ENCODE measurements at places on chromosomes 6 and 20. TPM values are rescaled to one million over a fixed set of nuclear protein-coding genes. Genes with fewer than 3 reads are reported as not detected.

- no peaks in the 10 kb centered on the region for H3K36me3 ChIP-seq
- H3K4me3 ChIP-seq, result no peak overlapping the region
- no peaks in the 10 kb centered on the region for H3K4me1 ChIP-seq
- DNase-seq, result no peak
These were observed 14.0 kb downstream of the CDH26 start for GRCh38 chr20:59972037-59972801.

GRCh38 chr6:144423167-144423566 is 138.0 kb downstream of the UTRN start:
- DNase-seq, result no peak
- H3K27me3 ChIP-seq, result no peaks in the 10 kb centered on the region
- no peak overlapping the region for H3K27ac ChIP-seq
- H3K4me3 ChIP-seq, result no peak overlapping the region
- peaks cover 7% of the 10 kb centered on the region for H3K4me1 ChIP-seq

The GPR31 gene
- total RNA-seq, result not detected

The RNF217 gene
- total RNA-seq, result 5.9 TPM

GRCh38 chr6:159913375-159913774 is 22.6 kb downstream of the MAS1 start:
- H3K27ac ChIP-seq, result no peak overlapping the region
- peaks cover 5% of the 10 kb centered on the region for H3K36me3 ChIP-seq
- H3K4me3 ChIP-seq, result no peak overlapping the region
- peaks cover 3% of the 10 kb centered on the region for H3K27me3 ChIP-seq
- no peak for DNase-seq

DNA sequence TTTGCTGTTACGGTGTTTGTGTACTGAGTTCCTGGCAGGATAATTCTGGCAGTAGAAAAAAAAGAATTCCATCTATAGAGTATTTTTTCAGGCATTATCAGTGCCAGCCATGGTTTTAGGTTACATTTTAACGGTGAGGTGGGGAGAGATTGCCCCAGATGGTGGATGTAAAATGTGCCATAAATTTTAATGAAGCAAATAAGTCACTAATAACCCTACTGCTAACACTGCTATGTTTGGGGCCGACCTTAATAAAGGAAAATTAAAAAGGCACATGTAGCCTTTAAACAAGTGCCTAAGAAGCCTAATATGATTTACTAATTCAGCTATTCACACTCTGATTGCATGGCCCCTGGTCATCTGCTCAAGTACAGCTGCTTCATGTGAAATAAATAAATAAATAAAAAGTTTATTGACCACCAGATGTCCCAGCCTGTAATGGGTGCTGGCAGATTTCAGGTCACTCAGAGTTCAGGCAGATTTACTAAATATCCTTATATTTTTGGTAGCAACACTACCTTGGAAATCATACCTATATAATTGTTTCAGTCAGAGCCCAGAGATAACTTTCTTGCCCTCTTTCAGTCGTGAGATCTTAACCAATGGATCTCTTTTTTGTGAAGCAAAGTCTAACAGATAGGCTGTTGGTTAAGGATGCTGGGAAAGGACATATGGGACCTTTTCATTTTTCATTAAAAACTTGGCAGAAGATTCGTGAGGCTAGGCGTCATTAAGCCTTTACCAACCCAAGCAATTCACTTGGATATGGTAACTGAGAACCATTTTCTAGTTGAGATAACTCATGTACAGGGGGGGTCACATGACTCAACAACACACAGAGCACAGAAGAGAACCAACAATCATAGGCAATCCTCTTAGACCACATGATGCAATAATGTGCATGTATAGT is 495.0 kb upstream of the NRSN1 start:
- H3K4me3 ChIP-seq, result peak overlapping the region; percentile 26
- H3K27ac ChIP-seq, result peak overlapping the region; percentile 64
- peaks cover 32% of the 10 kb centered on the region for H3K4me1 ChIP-seq
- no peaks in the 10 kb centered on the region for H3K27me3 ChIP-seq
- no peaks in the 10 kb centered on the region for H3K36me3 ChIP-seq
- DNase-seq, result no peak

GRCh38 chr20:37430778-37431460 is 85.0 kb downstream of the SRC start:
- H3K36me3 ChIP-seq, result no peaks in the 10 kb centered on the region
- H3K27ac ChIP-seq, result no peak overlapping the region
- no peaks in the 10 kb centered on the region for H3K4me1 ChIP-seq

The ZBTB9 gene
- total RNA-seq, result 9.6 TPM

The CCDC167 gene
- 58.4 TPM for total RNA-seq

DNA sequence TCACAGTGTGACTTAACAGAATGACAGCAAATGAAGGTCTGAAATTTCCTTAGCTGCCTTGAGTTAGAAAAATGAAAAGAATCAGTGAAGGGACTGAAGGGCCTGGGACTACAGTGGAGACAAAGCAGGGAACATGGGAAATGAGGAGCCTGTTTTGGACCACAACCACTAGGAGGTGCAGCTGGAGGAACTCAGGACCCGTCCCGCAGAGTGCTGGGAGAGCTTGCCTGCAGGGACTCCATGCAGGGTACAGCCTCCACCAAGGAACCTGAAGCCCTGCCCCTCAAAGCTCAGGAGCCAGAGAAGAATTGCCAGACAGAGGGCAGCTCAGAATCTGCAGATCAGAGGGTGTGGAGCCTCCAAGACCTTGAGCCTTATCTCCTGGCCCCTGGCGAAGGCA is 50.7 kb downstream of the LRFN2 start:
- no peak for DNase-seq
- peaks cover 8% of the 10 kb centered on the region for H3K27me3 ChIP-seq
- H3K4me1 ChIP-seq, result no peaks in the 10 kb centered on the region

DNA sequence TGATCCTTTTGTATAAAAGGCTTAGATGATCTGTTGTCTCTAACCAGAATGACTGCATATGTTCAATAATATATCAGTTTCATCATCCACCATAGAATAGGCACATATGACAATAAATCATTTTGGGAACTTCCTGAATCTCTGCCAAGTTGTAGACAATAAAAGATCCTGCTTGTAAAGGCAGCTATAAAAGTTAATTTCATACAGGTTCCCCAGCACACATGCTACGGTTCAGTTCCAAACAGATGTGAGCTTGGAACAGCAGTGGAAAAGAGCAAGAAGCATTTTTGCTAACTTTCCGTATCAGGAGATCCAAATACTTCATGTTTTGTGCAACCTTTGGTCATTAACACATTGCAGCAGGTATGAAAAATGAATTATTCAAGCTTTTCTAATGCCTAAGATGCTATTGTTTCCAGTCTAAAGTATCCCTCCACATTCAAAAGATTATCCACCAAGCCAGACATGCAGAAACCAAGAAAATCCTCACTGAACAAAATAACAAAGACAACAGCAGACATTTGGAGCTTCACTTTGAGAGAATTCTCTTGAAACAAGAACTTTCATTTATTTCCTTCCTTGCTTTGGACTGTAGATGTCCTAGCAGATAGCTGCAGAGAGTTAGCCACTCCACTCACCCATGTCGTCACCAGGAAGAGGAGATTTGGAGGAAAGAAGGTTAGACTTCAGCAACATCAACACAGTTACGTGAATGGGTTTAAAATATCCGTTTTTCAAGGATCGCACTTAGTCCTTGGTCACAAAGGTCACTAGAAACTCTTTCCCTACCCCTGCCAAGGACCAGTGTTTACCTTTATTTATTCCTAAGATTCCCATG is 453.5 kb upstream of the JARID2 start:
- no peak for DNase-seq
- H3K4me1 ChIP-seq, result peaks cover 13% of the 10 kb centered on the region
- no peak overlapping the region for H3K27ac ChIP-seq

DNA sequence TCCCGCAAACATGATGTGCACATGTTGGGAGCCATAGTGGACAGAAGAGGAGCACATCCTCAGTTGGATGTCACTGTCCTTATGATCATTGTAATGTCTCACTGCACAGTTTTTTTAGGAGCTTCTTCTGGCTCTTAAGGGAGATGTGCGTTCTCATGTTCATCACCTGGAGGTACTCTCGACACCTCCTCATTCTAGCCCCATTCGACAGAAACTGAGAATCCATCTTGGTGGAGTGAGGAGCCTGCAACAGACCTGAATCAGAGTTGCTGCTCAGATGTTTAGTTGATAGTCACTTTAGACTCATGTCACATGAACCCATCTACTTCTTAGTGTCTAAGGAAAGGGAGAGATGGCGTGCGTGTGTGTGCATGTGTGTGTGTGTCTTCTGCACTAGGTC is 2.3 kb upstream of the BMP6 start:
- no peak overlapping the region for H3K27ac ChIP-seq
- no peaks in the 10 kb centered on the region for H3K36me3 ChIP-seq
- H3K27me3 ChIP-seq, result peaks cover 11% of the 10 kb centered on the region
- no peak for DNase-seq

DNA sequence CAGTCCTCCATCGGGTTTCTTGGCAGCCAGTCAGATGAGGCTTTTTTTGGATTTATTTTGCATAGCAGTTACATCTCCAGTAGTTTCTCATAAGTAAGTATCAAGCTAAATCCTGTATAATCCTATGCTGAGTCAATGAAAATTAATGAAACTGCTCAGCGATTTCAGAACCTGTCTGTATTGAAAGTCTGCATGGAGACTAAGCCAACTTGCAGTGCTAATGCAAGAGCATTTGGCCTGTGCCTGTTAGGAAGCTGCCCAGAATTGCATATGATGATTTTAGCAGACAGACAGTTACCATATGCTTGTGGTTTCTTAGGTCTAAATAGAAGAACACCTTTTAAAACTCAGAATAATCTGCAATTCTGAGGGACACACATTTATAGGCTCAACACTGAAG is 25.2 kb upstream of the LRRN4 start:
- no peak overlapping the region for H3K27ac ChIP-seq
- peaks cover 2% of the 10 kb centered on the region for H3K4me1 ChIP-seq
- peaks cover 2% of the 10 kb centered on the region for H3K27me3 ChIP-seq
- no peaks in the 10 kb centered on the region for H3K36me3 ChIP-seq
- no peak for DNase-seq

GRCh38 chr6:128526152-128526914 is 5.9 kb upstream of the PTPRK start:
- H3K4me1 ChIP-seq, result peaks cover 8% of the 10 kb centered on the region
- H3K4me3 ChIP-seq, result no peak overlapping the region

- no peak for DNase-seq
- H3K4me1 ChIP-seq, result peaks cover 2% of the 10 kb centered on the region
- H3K4me3 ChIP-seq, result peak overlapping the region; percentile 59
- peaks cover 7% of the 10 kb centered on the region for H3K27me3 ChIP-seq
- H3K27ac ChIP-seq, result peak overlapping the region; percentile 29
These were observed 2.8 kb upstream of the NEU1 start for GRCh38 chr6:31865205-31866118.

- no peak for DNase-seq
- H3K36me3 ChIP-seq, result no peaks in the 10 kb centered on the region
- peak overlapping the region; percentile 23 for H3K27ac ChIP-seq
- H3K27me3 ChIP-seq, result no peaks in the 10 kb centered on the region
These were observed 28.6 kb downstream of the PPARD start for GRCh38 chr6:35370785-35371493.

The PRND gene
- total RNA-seq, result not detected

DNA sequence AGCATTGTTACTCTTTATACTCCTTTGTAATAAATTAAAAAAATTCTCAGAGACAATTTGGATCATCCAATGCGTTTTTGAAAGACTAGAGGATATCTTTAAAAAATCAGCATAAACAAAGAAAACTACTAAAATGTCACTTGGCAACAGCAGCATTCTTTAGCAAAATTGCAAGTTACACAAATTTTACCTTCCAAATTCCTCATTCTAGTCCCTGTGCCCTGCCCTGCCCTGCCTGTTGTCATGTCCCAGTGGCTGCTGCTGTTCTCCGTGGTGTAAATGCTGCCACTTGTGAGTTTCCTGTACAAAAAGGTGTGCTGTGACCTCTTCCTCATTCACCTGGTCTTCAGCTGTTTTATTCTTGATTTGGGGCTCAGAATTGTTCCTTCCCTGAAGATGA is 83.2 kb downstream of the CDC5L start:
- no peak for DNase-seq
- no peak overlapping the region for H3K27ac ChIP-seq
- peaks cover 6% of the 10 kb centered on the region for H3K4me1 ChIP-seq
- H3K27me3 ChIP-seq, result peaks cover 1% of the 10 kb centered on the region
- H3K36me3 ChIP-seq, result no peaks in the 10 kb centered on the region

DNA sequence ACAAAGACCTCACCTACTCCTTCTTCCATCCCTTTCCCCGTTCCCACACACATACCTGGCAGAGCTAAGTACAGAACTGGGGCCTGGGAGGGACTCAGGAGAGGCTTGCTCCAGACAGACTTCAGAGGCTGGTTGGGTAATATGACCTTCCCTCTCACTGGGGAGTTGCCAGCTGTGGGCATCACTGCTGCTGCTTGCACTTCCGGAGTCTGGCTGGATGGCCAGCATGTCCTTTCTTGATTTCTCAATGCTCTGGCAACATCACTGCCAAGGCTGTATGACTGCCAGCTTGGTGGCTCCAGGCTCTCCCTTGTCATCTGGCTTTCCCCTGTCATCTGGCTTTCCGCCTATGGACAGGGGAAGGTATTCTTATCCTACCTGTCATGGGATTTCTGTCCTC is 47.8 kb downstream of the CDH22 start:
- no peaks in the 10 kb centered on the region for H3K36me3 ChIP-seq
- peaks cover 13% of the 10 kb centered on the region for H3K27me3 ChIP-seq
- no peak overlapping the region for H3K4me3 ChIP-seq
- peaks cover 7% of the 10 kb centered on the region for H3K4me1 ChIP-seq

- H3K4me1 ChIP-seq, result no peaks in the 10 kb centered on the region
- DNase-seq, result no peak
- H3K36me3 ChIP-seq, result peaks cover 4% of the 10 kb centered on the region
- peaks cover 2% of the 10 kb centered on the region for H3K27me3 ChIP-seq
- no peak overlapping the region for H3K27ac ChIP-seq
These were observed 191.6 kb upstream of the MOCS1 start for GRCh38 chr6:40125680-40126394.

- no peaks in the 10 kb centered on the region for H3K36me3 ChIP-seq
- H3K4me3 ChIP-seq, result no peak overlapping the region
- H3K4me1 ChIP-seq, result peaks cover 18% of the 10 kb centered on the region
- peak overlapping the region; percentile 82 for H3K27ac ChIP-seq
These were observed 152.1 kb upstream of the RNF24 start for GRCh38 chr20:4167261-4168021.

- no peaks in the 10 kb centered on the region for H3K36me3 ChIP-seq
- DNase-seq, result no peak
- H3K4me3 ChIP-seq, result no peak overlapping the region
- no peaks in the 10 kb centered on the region for H3K4me1 ChIP-seq
- no peaks in the 10 kb centered on the region for H3K27me3 ChIP-seq
These were observed 30.8 kb downstream of the KDM1B start for GRCh38 chr6:18186033-18186432.

The RPRD1B gene
- 29.2 TPM for total RNA-seq

- no peak overlapping the region for H3K4me3 ChIP-seq
- no peak overlapping the region for H3K27ac ChIP-seq
- peaks cover 20% of the 10 kb centered on the region for H3K4me1 ChIP-seq
These were observed 222.1 kb downstream of the LAMA2 start for GRCh38 chr6:129105035-129105434.

The ABCF1 gene
- 62.7 TPM for total RNA-seq

GRCh38 chr6:143205991-143206390 is 145.3 kb downstream of the AIG1 start:
- peaks cover 8% of the 10 kb centered on the region for H3K36me3 ChIP-seq
- H3K4me3 ChIP-seq, result no peak overlapping the region
- no peak overlapping the region for H3K27ac ChIP-seq
- DNase-seq, result no peak
- H3K27me3 ChIP-seq, result no peaks in the 10 kb centered on the region

GRCh38 chr20:54713727-54714126 is 238.3 kb downstream of the DOK5 start:
- H3K27ac ChIP-seq, result no peak overlapping the region
- no peak overlapping the region for H3K4me3 ChIP-seq
- H3K4me1 ChIP-seq, result peaks cover 7% of the 10 kb centered on the region
- H3K27me3 ChIP-seq, result no peaks in the 10 kb centered on the region
- DNase-seq, result no peak

GRCh38 chr20:36927704-36928103 is 23.8 kb downstream of the SAMHD1 start:
- no peak for DNase-seq
- H3K4me1 ChIP-seq, result no peaks in the 10 kb centered on the region
- H3K27me3 ChIP-seq, result no peaks in the 10 kb centered on the region
- no peak overlapping the region for H3K27ac ChIP-seq
- H3K36me3 ChIP-seq, result no peaks in the 10 kb centered on the region
- no peak overlapping the region for H3K4me3 ChIP-seq
